ENCODE measurements at places on chromosomes 6 and 20.

- no peak for DNase-seq
Measured at GRCh38 chr6:148441454-148441911, 98.8 kb downstream of the SASH1 start.

- DNase-seq = no peak
Measured at GRCh38 chr6:159112714-159113113, 56.5 kb upstream of the FNDC1 start.

- no peak for DNase-seq
Measured at GRCh38 chr6:33628401-33628964, 7.4 kb downstream of the ITPR3 start.

DNA sequence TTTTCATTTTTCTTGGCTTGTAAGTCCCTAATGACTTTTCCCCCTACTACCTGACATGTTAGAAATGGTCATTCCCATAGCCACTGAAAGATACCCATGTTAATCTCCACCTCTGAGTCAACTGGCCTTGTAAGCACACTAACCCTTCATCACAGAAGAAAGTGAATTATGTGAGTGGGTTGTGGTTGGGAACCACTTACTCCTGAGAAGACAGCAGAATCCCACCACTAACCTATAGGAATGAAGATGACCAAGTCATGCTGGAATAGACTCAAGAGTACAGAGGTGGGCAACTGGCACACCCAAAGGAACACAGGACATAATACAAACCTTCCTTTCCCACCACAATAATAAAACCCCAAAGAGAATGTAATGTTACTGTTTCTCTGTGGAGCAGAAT lies 30.1 kb downstream of the RAMACL start:
- no peak for DNase-seq

- no peak for DNase-seq
Measured at GRCh38 chr6:105785066-105785811, 300.9 kb upstream of the PRDM1 start.

Measured in H1 (cell line).